OCI-LY7 (cell line): ENCODE measurements at places on chromosomes 5 and 9. TPM values are rescaled to one million over a fixed set of nuclear protein-coding genes. Genes with fewer than 3 reads are reported as not detected.

The ADAMTS13 gene
- 18.1 and 18.5 TPM in 2 replicates for total RNA-seq

The IFNA13 gene
- total RNA-seq = not detected in 2 replicates

The OGN gene
- total RNA-seq = not detected in 2 replicates

The TNIP1 gene
- 76.3 and 77.5 TPM in 2 replicates for total RNA-seq

The CTSV gene
- 0.25 and 0.31 TPM in 2 replicates for total RNA-seq

The FLT4 gene
- not detected in 2 replicates for total RNA-seq

The MINAR2 gene
- total RNA-seq = not detected in 2 replicates

The NKD2 gene
- 0.22 and 0.38 TPM in 2 replicates for total RNA-seq

The ARRDC3 gene
- total RNA-seq = 26.3 and 30.0 TPM in 2 replicates

The PRRT1B gene
- total RNA-seq = not detected in 2 replicates

The OBP2A gene
- not detected in 2 replicates for total RNA-seq

The AJM1 gene
- 4.6 and 5.1 TPM in 2 replicates for total RNA-seq

The TAF7 gene
- 103 and 113 TPM in 2 replicates for total RNA-seq

The ARHGEF39 gene
- 48.1 and 53.6 TPM in 2 replicates for total RNA-seq

The MAP3K1 gene
- total RNA-seq = 29.4 and 31.5 TPM in 2 replicates

The CCL27 gene
- 0.42 and 0.68 TPM in 2 replicates for total RNA-seq

The WNT8A gene
- not detected in 2 replicates for total RNA-seq

The N4BP3 gene
- total RNA-seq = 22.3 and 26.1 TPM in 2 replicates

The PCA3 gene
- total RNA-seq = not detected in 2 replicates
